ENCODE measurements at places on chromosomes 1 and 21. TPM values are rescaled to one million over a fixed set of nuclear protein-coding genes. Genes with fewer than 3 reads are reported as not detected.

Gene GBP7
- not detected for total RNA-seq

Gene BEND5
- total RNA-seq = 3.0 TPM

Gene CD84
- 16.3 TPM for total RNA-seq

Gene MSH4
- total RNA-seq = 0.54 TPM

Gene FCRL4
- not detected for total RNA-seq

Gene ANKRD65
- total RNA-seq = not detected

Gene NID1
- 0.44 TPM for total RNA-seq

Gene BATF3
- 89.8 TPM for total RNA-seq

Gene NUP210L
- total RNA-seq = not detected

Gene IVL
- not detected for total RNA-seq

Gene SAMSN1
- total RNA-seq = 119 TPM

Gene TEX38
- total RNA-seq = 0.18 TPM
